ENCODE measurements at places on chromosomes 1 and 21.

GRCh38 chr1:76330991-76331603 lies 256.6 kb downstream of the ST6GALNAC3 start:
- DNase-seq = peak; percentile 4

GRCh38 chr1:171158096-171158495 lies 27.0 kb upstream of the FMO2 start:
- no peak for DNase-seq

DNA sequence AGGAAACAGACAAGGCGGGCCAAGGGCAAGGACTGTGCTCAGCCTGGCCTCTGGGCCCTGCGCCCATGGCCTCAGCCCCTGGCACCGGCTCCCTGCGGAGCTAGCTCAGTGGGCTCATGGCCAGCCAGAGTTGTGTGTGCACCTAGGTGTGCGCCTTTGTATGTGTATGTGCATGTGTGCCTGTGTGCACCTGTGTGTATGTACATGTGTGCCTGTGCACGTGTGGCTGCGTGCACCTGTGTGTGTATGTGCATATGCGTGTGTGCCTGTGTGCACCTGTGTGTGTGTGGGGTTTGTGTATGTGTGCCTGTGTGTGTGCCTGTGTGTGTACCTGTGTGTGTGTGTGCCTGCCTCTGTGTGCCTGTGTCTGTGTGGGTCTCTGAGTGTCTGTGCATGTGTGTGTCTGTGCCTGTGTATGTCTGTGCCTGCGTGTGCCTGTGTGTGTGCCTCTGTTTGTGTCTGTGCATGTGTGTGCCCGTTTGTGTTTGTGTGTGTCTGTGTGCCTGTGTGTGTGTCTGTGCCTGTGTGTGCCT lies 7.4 kb downstream of the GPR137B start:
- DNase-seq = no peak

DNA sequence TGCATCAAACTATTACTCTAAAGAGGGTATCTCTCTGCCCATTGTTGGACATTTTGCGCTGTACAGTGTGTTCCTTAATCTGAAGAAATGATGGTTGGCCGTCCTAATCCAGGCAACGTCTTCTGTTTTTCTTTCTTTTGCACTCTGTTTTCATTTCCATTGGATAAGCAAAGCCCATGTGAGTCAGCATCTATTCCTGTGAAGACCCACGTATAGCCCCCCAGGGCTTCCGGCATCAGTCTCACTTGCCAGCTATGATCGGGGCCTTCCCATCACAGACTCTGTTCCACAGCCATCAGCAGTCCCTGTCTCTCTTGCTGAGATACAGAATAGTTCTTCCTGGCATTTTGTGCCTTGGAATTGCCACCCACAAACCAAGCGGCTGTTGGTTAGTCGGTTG lies 29.2 kb upstream of the BRDT start:
- no peak for DNase-seq

DNA sequence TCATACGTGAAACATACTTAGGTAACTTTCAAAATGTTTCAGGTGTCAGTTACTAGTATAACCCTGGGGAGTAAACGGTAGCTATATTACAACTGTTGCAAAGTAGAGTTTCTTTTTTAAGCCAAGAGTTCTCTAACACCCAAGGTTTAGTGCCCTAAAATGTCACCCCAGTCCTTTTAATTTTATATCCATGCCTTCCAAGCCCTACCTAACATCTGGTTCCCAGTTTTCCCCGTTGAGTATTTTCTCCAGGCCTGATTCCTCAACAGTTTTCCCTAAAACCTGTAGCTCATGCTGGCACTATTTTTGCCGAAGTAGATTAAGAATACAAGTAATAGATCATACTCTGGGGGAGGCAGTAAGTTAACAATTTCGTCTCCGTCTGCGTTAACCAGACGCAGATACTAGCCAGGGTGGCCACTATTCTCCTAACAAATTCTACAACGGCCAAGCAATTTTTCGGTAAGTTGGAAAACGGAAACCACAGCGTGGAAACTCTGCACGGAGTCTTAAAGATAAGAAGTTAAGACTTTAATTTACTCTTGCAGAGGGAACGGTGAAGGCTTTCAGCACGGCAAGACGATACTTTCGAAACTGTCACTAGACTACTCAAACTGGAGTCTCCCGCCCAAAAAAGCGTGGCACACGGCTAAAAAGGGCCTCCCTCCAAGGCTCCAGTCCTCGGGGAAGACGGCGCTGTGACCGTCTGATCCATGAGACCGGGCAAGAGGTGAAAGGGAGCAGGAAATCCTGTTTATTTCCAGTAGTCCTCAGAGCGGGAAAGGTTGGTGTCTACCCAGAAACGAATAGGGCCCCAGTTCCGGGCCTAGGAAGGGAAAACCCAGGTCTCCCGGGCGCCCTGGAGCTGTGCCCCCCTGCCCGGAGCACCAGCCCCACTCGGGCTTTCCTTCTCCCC lies 945 bp downstream of the SRSF4 start:
- DNase-seq = no peak

- DNase-seq = no peak
These were observed 26.2 kb upstream of the A3GALT2 start for GRCh38 chr1:33346927-33347649.

GRCh38 chr1:156662005-156662799 lies 15.0 kb downstream of the NES start:
- no peak for DNase-seq

- no peak for DNase-seq
These were observed 34.2 kb upstream of the LRRC8C start for GRCh38 chr1:89598450-89599331.

- peak; percentile 24 for DNase-seq
These were observed 85.1 kb downstream of the KCNN3 start for GRCh38 chr1:154784924-154785531.

GRCh38 chr1:186165303-186165702 lies 209.8 kb downstream of the TPR start:
- no peak for DNase-seq

- no peak for DNase-seq
These were observed 4.2 kb downstream of the ANGPTL7 start for GRCh38 chr1:11193376-11193775.

DNA sequence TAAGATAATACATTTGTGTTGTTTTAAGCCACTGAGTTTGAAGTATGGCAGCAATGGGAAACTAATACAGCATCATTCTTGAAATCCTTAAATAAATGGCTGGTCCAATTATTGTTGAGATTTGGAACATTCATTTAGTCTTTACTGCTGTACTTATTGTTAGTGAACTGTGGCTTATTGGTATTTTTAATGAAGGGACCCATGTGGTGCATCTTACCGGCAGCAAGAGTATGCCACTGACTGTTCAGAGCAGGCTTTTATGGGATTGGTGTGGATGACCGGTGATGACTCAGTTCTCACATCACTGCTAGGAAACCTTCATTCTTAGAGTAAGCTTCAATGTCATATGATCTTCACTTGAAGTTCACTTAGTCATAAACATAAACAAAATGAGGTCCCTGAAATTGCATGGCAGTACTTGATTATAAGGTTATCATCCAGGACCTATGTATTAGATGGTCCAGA lies 31.5 kb downstream of the PRKAA2 start:
- DNase-seq = no peak

DNA sequence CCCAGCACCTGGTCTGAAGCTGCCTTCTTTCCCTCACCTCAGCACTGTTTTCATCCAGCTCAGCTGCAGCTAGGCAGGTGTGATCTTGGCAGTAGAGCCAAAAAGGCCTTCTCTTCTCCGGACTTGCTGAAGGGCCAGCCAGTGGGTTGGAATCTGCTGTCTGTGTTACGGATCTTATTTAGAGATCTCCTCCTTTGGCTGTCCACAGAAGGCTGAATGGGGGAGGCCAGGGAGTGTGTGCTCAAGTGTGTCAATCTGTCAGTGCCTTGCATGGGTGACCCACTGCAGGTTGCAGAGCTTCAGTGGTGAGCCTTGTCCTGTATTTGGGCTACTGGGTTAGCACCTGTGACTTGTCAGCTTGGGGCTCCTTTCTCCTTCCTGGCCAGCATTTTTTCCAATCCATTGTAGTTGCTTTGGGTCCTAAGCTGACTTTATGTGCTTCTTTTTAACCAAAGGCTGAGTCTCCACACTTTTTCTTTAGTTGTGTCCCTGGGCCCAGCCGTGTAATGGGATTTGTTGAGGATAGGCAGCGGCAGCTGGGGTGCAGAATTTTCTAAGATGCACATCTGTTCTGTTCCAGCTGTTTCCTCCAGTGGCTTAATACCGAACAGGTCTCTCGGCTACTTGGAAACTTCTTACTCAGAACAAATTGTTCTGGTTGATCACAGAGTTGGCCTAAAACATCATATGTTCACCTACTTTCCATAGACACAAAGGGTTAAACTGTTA lies 126.8 kb downstream of the PEX14 start:
- DNase-seq = no peak

DNA sequence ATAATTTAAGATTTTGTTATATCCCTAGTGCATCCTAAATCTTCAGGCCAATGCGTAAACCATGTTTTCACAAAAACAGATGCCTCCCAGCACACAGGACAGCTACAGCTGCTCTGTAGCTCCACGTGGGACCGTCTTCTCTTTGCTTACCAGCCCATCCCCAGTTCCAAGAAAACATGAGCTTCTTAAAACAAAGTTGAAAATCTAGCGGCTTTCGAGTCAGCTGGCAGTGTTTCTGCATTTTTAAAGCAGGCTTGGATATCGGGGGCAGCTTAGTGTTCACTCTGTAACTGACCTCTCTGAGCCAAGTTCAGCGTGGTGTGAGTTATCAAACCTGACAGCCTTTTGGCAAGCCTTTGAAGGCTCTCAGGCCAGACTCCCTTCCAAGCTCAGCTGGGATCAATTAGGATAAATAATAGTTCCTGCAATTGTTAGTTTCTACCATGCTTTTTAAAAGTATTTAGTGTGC lies 881.5 kb downstream of the LTN1 start:
- no peak for DNase-seq

DNA sequence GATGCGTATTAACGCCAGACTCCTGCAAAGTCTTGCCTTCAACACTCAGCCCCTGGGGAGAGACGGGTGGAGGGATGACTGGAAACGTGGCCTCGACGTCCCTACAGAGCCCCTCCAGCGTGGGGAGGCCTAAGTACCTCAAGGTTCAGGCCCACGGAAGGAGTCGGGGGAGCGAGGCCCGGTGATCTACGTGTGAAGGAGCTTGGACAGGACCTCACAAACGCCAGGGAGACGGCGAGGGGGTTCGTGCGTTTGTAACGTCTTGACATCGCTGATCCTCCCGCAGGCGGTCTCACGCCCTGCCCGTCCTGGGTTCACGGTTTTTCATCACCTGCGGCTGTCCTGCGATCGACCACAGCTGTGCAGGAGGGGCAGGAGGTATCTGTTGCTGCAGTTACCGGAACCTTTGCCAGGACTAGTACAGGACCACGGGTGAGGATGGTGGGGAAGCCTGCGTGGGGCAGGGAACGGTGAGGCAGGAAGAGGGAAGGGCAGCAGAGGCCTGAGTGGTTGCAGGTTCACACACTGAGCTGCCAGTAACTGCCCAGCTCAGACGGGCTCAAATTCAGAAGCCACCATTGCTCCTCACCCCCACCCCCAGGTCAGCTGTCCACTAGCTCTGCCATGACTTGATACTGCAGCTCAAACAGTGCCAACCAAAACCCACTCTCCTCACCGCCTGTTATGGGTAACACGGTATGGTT lies 889 bp upstream of the CCNL2 start:
- no peak for DNase-seq

DNA sequence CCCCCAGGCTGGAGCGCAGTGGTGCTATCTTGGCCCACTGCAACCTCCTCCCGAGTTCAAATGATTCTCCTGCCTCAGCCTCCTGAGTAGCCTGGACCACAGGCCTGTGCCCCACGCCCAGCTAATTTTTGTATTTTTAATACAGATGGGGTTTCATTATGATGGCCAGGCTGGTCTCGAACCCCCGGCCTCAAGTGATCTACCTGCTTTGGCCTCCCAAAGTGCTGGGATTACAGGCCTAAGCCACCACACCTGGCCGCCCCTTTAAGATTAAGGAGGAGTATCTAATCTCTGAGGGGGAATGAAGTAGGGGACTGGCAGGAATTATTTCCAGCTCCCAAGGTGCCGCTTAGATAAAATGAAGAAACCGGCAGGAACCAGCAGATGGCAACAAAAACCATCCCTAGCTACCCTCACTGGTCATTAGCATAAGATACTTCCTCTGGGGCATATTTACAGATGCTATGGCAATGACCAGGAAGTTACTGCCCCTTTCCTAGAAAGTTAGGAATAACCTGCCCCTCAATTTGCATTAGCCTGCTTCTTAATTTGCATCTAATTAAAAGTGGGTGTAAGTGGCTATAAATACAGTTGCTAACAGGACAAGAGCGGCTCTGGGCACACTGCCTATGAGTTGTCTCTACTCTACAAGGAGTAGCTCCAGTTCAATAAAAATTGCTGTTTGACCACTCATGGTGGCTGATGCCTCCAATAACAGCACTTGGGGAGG lies 7.1 kb upstream of the NSUN4 start:
- DNase-seq = no peak

DNA sequence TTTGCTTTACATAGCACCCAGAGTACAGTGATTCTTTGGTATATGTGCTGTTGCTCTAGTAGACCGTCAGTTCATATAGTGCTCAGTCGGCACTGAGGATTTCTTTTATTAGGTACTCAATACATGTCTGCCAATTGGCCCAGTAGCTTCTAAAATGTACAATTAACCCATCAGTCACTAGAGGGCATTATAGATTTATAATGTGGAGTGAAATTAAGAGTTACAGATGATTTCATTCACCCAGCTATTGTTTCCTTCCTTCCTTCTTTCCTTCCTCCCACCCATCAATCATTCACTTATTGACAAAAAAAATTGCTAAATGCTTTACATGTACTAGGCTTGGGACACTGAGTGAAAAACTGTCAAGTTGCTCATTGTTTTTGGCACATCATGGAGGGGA lies 263.6 kb upstream of the USP24 start:
- no peak for DNase-seq

Measured in activated T-cell treated with anti-CD3 and anti-CD28 coated beads for 1 hour (primary cell).